ENCODE measurements at places on chromosomes 11 and 22.

DNA sequence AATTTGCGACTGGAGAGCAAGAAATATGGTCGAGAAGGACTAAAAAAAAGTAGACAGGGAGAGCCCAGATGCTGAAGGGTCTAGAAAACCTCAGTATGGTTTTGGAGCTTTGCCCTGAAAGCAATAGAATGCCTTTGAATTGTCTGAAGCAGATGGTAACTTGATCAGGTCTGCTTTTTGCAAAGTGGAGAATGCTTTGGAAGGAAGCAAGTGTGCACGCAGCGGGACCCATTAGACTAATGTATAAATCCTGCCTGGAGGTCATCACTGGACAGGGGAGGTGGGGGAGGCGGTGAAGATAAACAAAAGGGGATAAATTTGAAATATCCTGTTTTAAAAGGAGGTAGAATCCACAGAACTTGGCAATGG, 757 bp upstream of the HINFP start:
- no peak for DNase-seq

- DNase-seq, result no peak
These were observed 20.6 kb upstream of the ST3GAL4 start for GRCh38 chr11:126334659-126335462.

DNA sequence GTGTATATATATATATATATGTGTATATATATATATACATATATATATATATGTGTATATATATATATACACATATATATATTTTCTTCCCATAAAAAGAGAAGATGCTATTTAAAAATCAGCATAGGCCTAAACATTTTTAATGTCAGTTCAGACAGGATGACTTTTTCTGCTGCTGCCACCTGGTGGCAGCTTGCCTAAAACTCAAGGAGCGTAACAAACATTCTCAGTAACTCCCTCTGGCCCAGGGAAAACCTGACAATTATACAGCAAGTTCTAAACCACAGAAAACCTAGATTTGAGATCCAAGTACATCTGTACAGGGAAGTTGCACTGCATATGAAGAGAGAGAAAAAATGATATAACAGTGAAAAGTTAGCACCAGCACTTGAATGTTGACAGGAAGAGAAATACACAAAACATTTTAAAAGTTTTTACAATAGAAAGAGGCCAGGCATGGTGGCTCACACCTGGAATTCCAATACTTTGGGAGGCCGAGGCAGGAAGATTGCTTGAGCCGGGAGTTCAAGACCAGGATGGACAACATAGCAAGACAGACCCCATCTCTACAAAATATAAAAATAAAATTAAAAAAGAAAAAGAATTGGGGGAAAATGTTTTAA, 16.6 kb downstream of the OR8A1 start:
- no peak for DNase-seq

DNA sequence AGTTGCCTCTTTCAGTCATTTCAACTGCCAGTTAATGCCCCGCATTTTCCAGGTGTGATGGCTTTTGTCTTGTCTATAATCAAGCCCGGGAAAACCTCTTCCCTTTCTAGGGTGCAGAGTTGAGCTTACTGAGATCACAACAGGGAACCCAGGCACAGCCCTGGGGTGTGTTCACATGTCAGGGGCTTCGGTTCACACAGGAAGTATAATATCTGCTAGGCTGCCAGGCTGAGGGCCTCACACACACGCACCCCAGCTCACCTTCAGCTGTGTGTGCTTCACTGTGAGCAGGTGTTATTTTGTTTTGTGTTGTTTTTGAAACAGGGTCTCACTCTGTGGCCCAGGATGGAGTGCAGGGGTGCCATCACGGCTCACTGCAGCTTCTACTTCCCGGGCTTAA, 9.7 kb upstream of the SOX10 start:
- no peak for DNase-seq

DNA sequence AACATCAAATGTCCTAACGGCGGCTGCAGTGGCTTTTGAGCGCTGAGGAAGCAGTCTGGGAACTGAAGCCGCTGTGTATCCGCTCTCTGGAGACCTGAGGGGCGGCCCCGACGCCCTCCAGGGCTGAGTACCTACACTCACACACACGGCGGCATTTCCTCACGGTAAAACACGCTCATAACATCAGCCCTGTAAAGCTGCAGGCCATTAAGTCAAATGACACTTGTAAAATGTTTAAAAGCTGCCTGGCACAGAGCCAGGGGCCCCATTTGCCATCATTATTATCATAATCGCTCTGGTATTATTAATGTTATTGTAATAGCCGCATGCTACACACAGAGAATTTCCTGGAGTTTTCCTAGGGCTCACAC, 5.1 kb downstream of the CARS1 start:
- no peak for DNase-seq

GRCh38 chr22:28148816-28149465, 229.9 kb upstream of the PITPNB start:
- no peak for DNase-seq

GRCh38 chr11:2837096-2837601, 48.4 kb downstream of the CDKN1C start:
- DNase-seq, result peak; percentile 3

GRCh38 chr11:36953976-36954375, 355.9 kb upstream of the RAG2 start:
- DNase-seq, result no peak

DNA sequence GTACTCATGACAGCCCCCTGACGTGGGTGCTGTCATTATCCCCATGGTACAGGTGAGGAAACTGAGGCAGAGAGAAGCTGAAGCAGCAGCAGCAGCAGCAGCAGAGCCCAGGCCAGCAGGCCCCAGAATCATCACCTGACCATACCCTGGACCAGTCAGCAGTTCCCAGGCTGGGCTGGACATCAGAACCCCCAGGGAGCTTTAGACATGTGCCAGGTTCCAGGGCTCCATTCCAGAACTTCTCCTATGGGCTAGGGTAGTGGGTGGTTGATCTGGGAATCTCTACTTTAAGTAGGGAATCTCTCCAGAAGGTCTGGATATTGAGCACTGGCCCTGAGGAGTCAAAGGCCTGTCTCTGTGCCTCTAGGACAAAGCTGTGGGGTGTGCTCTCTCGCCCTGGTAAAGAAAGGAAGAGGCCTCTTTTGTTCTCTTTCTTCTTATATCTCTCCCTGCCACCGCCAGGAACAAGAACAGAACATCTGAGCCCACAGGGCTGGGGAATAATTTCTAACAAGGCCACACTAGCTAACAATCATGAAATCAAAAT, 26.6 kb downstream of the MAFF start:
- DNase-seq, result no peak
